ENCODE measurements at places on chromosomes 3 and 15.

GRCh38 chr3:159366476-159366875 lies 564.6 kb downstream of the MFSD1 start:
- DNase-seq = no peak

DNA sequence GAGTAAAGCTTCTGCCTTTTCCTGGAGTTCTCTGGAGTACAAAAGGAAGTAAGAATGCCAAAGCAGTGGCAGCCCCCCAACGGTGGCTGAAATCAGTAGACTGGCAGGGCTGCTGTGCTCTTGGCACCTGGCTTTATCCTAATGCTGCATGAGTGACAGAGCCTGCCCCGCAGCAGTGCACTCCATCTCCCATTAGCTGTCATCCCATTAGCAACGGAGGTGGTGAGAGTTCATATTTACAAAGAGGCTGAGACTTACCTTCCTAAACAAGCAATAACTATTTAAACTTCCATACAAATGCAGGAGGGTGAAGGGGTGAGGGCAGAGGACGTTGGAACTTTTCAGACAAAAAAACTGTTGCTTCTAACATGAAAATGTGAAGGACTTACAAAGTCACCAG lies 51.9 kb downstream of the SERPINI1 start:
- DNase-seq = no peak

DNA sequence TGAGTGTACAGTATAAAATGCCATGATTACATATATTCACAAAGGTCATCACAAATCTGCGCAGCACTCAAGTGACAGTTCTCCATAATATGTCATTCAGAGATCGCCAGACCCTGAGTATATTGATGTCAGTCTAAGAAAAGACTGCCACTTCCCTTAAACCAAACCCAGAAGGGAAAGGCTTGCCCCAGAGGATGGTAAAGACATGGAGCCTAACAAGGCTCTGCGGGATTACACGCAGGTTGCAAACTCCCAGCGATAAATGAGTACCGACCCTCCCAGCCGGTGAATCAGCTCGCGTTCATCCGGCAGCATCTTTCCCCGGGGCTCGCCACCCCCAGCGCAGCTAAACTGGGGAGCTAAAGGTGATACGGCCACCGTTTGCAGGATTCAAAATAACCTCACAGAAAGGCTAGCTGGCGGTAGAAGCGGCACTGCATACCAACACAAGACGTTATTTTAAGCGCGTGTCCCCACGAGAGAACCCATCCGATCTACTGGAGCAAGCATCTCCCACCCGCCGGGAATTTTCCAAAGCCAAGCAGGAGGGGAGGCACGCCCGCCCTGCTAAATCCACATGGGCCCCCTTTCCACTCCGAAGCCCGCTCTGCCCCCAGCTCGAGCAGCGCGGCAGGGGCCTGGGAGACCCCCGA lies 643 bp downstream of the MYO5A start:
- DNase-seq = no peak

DNA sequence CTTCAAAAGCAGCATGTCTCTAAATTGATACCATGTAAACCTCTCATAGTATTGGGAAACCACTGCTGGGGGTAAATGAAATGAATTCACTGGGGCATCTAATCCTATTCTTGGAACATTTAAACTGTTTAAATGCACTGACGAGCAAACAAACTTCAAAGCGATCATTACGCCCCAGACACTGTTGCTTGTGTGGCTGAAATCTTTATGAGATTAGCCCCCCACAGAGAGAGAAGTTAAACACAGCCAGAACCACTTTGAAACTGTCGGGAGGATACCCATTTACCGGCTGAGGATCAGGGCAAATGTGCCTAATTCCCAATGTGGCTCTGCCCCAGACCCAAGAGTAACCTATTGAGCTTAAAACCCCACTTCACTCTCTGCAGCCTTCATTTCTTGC lies 308.4 kb upstream of the CDIN1 start:
- no peak for DNase-seq

- no peak for DNase-seq
Observed at GRCh38 chr15:80852676-80853075, 73.5 kb downstream of the CEMIP start.

GRCh38 chr3:110869736-110870135 lies 201.9 kb upstream of the NECTIN3 start:
- no peak for DNase-seq

- DNase-seq = no peak
Observed at GRCh38 chr3:177438596-177439220, 241.4 kb upstream of the TBL1XR1 start.

DNA sequence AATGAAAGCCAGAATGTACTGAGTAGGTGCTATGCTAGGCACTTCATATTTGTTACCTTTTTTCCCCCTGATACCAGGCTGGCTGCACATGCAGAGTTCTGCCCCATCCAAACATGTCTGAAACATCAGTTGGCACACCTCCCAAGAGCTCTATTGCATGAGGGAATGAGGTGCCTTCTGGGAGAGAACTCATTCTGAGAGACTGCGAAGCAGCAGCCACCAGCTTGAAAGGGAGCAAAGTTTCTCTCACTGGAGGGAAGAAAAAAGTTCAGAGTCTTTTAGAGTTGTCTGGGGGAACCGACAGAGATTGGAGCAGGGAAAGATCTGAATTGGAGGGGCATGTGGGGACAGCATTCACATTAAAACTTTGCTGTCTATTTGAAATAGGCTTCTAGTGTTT lies 84.1 kb downstream of the AGBL1 start:
- DNase-seq = no peak

DNA sequence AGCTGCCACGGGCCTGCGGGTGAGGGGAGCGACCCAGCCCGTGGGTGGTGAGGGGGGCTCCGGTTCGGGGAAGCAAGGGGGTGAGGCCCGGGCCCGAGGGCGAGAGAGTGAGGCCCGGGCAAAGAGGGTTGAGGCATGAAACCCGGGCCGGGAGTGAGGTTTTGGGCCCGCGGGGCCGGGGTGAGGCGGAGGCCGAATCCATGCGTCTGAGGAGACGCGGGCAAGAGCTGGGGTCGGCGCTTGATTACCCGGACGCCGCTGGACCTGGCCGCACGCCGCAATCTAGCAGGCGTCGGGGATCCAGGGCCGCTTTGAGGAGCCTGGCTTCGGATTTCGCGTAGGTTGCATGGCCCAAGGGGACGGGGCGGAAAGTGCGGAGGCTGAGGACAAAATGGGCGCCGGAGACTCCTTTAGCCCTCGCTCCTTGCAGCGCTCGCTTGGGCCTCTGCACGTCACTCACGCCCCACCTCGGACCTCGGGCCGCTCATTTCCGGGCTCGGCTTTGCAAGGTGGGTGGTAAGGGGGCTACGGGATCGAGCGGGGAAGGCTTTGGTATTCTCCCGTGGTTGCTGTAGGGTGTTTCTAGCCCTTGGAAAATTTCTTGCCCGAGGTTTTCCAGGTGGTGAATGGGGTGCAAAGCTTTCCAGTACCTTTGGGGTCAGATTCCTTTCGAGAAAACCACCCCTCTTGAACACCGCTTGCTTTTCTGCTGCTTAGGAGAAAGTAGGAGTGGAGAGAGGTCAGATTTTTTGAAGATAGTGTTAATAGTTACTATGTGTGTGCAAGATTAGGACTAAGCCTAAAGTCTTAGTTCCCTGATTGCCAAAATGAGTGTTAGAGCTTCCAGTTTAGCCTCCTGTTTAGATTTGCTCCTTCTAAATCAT lies 827 bp downstream of the SLC25A36 start:
- DNase-seq = peak; percentile 12

GRCh38 chr15:77727635-77728304 lies 95.1 kb upstream of the LINGO1 start:
- DNase-seq = no peak

GRCh38 chr3:105610473-105610872 lies 243.8 kb downstream of the ALCAM start:
- DNase-seq = no peak

- no peak for DNase-seq
Observed at GRCh38 chr3:32421991-32422859, 30.6 kb downstream of the CMTM7 start.

- DNase-seq = no peak
Observed at GRCh38 chr15:69311319-69311721, 12.6 kb downstream of the PAQR5 start.

DNA sequence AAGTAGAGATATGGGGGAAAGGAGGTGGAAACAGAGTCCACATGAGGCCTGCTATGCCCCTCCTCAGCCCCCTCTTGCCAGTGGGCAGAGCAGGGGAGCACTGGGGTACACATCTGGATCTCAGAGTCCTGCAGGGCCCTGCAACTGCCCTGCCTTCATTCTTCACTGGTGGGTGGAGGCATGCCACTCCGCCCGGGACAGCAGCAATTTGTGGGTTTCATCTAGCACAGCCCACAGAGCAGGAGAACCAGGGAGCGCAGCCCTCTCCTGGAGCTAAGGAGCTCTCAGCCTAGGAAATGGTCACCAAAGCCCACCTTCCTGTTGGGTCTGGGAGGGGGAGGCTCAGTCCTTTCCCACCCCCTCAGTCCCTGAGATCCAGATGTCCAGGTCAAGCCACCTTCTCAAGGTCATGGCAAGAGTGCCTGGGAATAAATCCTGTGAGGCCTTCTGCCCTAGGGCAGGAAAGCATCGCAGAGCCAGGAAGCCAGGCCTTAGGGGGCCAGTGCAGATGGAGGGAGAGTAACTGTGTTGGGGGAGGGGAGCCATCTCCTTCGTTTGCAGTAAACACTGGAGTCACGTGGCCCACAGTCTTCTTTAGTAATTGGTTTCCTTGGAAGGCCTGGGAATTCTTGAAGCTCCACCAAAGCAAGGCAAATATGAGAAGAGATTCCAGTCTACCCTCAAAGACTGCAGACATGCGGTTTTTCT lies 31.0 kb downstream of the ANP32A start:
- DNase-seq = no peak

DNA sequence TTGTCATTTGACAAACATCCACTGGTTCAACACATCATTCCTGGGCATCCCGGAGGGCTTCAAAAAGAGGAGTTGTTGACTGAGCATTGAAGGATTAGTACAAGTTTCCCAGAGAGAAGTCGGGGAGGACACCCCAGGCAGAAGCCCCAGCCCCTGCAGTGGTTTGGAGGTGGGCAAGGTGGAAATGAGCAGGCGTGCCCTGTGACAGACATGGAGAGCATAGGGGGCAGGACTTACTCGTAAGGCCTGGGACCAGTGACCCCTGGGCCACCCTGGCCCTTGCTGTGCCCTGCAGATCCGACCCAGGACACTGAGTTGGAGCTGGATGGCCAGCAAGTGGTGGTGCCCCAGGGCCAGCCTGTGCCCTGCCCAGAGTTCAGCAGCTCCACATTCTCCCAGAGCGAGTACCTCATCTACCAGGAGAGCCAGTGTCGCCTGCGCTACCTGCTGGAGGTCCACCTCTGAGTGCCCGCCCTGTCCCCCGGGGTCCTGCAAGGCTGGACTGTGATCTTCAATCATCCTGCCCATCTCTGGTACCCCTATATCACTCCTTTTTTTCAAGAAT lies 5.9 kb downstream of the PARP3 start:
- DNase-seq = no peak

DNA sequence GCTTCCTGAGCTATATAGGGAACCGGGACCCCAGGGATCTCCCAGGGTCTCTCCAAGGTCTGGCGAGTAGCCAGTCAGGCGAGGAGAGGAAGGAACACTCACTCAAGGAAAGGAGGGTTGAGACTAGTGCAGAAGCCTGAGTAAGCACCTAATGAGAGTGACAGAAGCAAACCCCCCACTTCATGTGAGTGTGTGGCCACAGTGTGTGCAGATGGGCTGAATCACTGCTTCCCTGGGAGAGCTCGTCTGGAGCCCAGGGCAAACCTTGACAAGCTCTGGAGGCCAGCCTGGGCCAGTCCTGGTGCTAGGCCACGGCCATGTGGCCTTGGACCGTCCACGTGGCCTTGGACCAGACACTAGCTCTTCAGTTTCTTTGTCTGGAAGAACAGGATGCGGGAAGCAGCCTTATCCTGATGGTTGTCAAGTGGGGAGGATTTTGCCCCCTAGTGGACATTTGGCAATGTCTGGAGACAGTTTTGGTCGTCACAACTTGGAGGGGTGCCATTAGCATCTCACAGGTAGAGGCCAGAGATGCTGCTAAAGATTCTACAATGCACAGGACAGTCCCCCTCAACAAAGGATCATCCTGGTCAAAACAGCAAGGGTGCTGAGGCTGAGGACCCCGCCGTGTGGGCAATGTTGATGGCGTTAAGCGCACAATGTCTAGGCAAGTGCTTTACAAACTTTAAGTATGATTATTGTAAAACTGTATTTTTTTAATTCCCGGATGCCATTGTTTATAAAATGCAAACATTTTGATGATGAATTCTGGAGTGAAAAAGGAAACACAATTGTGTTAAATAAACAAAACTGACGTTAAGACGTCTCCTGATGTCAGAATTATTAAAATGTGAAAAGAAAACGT lies 34.8 kb upstream of the CTSH start:
- DNase-seq = no peak

DNA sequence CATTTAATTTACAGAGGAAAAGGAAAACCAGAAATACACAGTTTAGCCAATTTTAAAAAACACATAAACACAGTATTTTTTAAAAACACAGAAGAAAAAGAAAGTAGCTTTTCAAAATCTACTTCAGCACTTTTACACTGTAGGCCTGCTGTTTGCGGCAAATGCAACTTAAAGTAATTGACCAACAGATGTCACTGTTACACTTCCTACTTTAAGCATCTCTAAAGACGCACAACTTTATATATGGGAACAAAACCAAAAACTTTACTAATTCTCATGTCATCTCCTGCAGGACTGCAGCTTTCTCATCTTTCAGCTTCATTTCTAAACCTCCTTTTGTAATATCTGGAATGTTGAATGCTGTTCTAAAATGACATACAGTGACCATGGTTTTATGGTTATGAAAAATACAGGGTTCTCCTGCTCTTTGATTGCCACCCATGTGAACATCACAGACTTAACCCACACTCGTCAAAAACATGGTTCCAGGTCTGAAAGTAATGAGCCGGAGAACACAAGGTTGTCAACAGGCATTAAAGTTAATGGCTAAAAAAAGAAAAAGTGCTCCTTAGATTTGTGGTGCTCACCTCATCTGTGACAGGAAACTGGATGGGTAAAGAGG lies 107.9 kb downstream of the FMN1 start:
- DNase-seq = peak; percentile 9

GRCh38 chr3:901953-902778 lies 190.7 kb upstream of the CNTN6 start:
- no peak for DNase-seq

GRCh38 chr15:70054884-70055387 lies 42.8 kb downstream of the TLE3 start:
- DNase-seq = no peak

DNA sequence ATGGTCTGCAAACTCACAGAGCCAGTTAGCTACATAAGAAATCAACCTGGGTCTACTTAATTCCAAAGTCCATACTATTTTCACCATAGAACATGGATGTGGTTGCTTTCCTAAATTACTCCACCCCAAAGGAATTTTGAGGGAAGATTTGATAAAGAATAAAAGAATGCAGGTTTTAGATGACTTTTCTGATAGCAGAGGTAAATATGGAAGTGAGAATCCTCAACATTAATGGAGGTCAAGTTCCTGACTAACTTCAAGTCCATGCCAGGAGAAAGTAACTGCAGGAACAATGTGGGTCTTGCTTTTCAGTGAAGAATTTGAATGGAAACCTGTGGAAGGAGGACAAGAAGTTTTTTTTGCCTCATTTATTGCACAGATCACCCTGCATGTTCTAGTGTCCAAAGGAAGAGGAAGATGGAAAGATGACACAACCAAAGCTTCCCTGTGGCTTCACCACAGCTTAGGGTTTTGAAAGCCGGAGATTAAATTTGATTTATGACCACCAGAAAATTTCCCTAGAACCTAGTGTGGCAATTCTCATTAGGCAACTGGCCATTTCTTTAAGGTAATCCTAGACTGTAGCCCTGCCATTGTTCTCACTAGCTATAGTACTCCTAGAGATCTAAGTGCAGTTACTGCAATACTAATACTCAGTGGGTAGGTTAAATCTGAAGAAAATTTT lies 429.7 kb downstream of the RAP2B start:
- no peak for DNase-seq
